ENCODE measurements at places on chromosomes 6 and 20. TPM values are rescaled to one million over a fixed set of nuclear protein-coding genes. Genes with fewer than 3 reads are reported as not detected.

DNA sequence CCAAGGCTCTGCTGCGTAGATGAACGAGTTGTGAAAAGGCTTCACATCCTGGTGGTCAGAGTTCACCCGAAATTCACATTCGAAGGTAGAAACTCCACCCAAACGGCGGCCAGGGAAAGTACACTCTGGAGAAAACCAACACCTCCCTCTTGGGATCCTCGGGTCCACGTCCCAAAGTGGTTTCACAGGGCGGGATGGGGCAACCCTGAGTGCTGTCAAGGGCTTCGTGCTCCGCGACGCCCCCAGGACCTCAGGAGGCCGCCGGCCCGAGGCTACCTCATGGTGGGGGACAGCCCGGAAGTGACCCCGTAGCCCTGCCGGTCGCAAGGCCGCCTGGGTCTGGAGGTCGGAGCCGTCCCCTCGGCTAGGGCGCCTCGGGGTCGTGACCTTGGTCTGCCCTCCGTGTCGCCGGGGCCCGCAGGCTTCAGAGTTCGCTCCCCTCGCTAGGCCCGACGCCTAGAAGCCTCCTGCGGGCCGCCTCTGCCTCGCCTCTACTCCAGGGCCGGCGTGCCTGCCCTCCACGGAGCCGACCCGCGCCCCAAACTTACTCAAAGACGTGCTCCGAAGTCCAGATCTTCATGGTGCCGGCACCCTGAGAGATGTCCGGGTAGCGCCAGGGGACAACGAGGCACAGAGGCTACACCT is at the start of gene PRELID3B:
Gene PRELID3B (minus strand): TSS at position 636 of the 645 bp plus-strand sequence. CDS start 56 bp downstream, at position 580.
- peak; percentile 19 for DNase-seq

C6orf141 gene
- 2.3 TPM for total RNA-seq

- DNase-seq: no peak
Observed at GRCh38 chr6:39516471-39516870, 194.0 kb upstream of the KCNK16 start.

KHDC1 gene
- 3.2 TPM for total RNA-seq

- DNase-seq: no peak
Observed at GRCh38 chr6:89138173-89138572, 7.7 kb upstream of the PM20D2 start.

C6orf58 gene
- total RNA-seq: not detected

SNAP91 gene
- 2.9 TPM for total RNA-seq

DPPA5 gene
- not detected for total RNA-seq

DNA sequence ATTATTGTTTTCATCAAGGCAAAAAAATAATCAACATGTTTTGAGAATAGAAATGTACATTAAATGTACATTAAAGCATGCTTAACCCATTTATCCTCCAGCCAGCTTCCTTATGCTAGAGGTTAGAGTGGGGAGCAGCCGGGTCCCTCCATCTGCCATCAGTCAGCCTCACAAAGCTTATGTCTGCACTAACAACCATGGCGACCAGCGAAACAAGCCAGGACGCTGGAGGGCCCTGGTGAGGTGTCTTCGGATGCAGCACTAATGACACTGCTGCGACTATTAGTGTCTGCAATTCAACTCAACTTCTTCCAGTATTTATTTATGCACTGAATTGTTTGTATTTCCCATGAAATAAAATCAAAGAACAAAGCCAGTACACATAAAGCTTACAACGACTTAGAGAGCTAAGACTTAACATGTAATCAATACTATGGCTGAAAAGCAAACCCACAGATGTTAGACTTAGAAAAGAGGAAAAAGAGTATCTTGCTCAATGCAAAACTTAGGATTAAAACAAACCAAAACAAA is 6.8 kb downstream of the CLDN20 start:
- DNase-seq: no peak

DNA sequence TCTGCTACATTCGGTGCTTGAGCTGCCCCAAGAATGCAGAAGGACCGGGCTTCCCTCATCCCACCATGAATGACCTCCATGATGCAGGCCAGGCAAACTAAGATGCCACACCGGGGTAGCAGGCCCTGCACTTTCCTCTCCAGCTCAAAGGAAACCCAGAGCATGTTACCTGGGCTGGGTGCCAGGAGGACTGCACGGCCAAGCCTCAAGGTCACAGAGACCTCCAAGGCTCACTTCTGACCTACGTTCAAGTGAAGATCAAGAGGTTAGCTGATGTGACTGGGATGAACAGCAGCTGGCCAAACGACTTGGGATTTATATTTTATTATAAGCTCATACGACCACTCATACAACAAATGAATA is 501.8 kb downstream of the CD83 start:
- no peak for DNase-seq

DNA sequence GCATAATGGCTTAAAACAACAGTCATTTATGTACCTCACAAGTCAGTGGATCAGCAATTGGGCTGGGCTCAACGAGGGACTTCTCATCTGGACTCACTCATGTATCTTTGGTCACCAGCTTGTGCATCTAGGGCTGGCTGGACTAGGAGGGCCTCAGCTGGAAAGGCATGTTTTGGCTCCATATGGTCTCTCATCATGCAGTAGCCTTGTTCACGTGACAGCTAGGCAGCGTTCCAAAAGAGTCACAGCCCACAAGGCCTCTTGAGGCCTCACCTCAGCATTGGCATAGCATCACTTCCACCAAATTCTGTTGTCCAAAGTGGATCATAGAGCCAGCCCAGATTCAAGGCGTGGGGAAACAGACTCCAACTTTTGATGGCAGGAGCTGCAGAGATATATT is 110.1 kb downstream of the MAFB start:
- DNase-seq: no peak

CGA gene
- total RNA-seq: 1.9 TPM

BHLHE23 gene
- not detected for total RNA-seq

Data from tongue (tissue), 3 donors.